ENCODE measurements at places on chromosomes 11 and 22.

DNA sequence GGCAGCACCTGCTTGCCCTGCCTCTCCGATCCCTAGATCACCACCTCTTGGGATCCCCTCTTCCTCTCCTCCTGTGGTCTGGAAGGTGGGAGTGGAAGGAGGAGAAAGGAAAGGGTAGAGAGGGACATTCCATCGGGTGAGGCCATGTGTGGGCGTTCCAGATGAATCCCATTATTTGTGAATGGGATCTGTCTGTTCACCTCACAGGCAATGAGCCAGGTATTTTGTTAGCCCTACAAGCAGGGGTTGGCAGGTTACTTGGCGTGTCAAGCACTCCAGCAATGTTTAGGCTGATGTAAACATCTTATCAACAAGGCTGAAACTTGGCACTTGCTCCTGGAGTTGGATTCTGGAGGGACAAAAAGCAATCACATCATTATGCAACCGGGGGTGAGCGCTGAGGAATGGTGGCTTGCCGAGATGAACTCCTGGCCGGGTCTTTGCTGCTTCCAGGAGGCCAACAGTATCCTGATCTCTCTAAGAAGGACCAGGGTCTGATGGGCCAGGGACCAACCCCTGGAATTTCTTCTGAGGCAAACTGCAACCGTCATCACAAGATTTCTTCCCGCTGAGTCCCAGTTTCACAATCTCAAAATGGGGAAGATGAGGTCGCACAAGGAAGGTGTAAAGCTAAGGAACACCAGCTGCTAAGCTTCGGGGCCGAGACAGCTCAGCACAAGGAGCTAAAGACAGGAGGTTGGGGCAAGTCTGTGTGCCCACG is 7.8 kb downstream of the ADAMTS8 start:
- DNase-seq, result no peak

- no peak for DNase-seq
These were observed 79.7 kb downstream of the LARGE2 start for GRCh38 chr11:46002189-46002588.

DNA sequence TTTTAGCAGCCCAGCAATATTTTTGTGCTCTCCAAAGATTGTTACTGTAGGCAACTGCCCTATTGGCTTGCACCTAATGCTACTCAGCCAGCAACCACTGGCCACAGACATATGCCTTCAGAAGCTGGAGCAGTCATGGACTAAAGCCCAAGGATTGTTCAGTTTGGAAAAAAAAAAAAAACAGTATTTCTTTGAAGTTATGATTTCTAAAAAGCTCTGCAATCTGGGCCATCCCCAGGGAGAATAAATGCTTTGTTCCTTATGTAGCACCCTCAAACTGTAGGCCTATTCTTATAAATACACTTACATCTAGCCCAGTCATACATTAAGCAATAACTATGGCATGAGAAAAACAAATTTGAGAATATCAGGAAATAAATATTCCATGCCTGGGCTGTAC is 2190.5 kb upstream of the RAG2 start:
- DNase-seq, result no peak

GRCh38 chr11:57368106-57368844 is 12.7 kb downstream of the PRG3 start:
- no peak for DNase-seq

DNA sequence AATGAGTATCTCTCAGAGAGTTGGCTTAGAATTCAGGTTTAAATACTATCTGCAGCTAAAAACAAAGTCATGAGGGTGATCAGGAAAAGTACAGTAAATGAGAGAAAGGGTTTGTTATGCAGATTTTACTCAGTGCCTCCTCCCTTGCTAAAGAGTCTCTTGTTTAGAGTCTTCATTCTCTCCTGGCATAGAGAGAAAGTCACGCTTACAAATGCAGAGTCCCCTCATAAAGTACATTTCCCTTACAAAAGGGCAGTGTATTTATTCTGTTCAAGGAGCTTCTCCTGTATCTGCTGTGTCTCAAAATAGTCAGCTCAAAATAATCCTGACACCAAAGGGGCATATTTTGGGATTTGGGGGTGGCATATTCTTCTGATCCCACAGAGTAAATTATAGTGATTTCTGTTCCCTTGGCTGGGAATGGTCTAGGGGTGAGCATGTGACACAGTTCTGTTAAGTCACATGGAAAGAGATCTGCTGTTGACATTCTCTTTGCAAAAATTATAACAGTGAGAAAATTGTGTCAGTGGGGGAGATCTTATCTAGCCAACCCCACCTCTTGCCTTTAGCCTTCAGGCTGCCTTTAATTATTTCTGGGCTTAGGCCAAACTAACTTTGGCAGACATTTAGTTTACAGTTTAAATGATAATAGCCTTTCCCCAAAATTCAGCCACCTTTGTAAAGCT is 102.9 kb downstream of the MTNR1B start:
- DNase-seq, result no peak

- DNase-seq, result no peak
These were observed 35.4 kb upstream of the CYB5R3 start for GRCh38 chr22:42684462-42685195.

DNA sequence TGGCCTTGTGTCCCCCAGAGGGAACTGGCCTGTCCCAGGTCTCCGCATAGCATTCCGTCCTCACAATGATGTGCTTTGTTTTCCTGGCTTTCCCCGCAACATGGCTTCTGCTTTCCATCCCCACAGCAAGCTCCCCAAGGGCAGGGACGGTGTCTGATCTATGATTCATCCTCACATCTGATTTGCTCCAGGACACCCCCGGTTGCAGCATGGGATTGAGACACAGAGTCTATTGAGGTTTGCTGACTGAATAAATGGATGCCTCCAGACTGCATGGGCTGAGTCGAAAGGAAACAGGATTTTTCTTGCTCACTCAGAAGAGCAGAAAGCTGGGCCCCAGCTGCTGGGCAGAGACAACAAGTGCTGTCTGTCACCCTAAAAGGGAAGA is 40.2 kb downstream of the LMO1 start:
- DNase-seq, result no peak

DNA sequence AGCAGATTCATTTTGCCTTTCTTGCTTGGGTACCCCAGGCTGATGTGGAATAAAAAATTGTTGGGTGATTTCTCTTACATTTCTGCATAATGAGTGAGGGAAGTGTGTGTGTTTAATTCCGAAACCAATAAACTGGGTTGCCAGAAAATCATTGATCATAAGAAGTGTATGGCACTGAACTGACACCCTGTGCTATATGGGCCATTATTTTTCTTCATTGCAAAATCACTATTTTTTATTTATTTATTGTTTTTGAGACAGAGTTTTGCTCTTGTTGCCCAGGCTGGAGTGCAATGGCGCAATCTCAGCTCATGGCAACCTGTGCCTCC is 14.6 kb upstream of the HIKESHI start:
- DNase-seq, result no peak

GRCh38 chr11:85495918-85496317 is 131.2 kb downstream of the DLG2 start:
- no peak for DNase-seq

DNA sequence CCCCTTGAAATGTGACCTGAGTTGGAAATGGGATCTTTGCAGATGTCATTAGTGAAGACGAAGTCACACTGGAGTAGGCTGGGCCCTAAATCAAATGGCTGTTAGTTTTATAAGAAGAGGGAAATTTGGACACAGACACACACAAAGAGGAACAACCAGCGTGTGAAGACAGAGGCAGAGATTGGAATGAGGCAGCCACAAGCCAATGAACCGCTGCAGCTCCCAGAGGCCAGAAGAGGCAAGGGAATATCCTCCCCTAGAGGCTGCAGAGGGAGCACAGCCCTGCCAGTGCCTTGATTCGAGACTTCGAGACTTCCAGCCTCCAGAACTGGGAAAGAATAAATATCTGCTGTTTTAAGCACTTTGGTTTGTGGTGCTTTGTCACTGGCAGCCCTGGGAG is 484.5 kb downstream of the MN1 start:
- no peak for DNase-seq
